ENCODE measurements at places on chromosomes 13 and 19.
A peak's percentile ranks its signal among the peaks of the same experiment; 100 is the strongest.

DNA sequence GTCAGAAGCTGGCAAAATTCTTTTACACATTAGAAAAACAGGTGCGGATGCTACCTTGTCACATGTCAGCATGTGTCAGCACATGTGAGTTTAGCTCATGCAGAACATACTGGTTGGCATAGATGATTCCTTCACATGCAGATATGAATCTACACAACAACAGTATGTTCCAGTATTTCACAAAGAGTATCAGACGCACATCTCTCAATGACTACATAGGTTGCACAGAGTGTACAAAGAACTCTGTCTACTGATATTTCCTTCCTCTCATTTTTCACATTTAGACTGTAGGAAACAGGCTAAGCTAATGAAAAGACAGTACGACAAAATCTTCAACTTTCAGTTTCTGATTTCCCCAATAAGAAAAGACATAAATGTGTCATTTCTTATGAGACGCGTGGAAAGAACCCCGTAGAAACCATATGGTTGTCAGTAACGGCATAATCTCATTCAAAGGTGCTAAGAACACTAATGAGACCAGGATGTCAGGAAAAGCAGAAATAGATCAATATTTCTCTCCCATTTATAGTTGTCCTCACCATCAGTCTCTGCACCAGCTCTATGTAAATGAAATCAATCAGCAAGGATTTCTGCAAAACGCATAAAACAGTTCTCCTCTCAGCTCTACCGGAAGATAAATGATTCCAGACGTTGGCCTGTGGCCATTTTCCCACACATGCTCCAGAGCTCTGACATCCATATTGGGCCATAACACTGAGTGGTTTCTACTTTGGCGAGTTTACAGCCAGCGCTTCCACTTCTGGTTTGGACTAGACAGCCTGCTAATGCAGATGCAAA lies 81.2 kb downstream of the STARD13 start:
- DNase-seq = no peak
- no peaks in the 10 kb centered on the region for H3K36me3 ChIP-seq
- H3K4me3 ChIP-seq = no peak overlapping the region
- H3K27me3 ChIP-seq = no peaks in the 10 kb centered on the region
- H3K27ac ChIP-seq = no peak overlapping the region

DNA sequence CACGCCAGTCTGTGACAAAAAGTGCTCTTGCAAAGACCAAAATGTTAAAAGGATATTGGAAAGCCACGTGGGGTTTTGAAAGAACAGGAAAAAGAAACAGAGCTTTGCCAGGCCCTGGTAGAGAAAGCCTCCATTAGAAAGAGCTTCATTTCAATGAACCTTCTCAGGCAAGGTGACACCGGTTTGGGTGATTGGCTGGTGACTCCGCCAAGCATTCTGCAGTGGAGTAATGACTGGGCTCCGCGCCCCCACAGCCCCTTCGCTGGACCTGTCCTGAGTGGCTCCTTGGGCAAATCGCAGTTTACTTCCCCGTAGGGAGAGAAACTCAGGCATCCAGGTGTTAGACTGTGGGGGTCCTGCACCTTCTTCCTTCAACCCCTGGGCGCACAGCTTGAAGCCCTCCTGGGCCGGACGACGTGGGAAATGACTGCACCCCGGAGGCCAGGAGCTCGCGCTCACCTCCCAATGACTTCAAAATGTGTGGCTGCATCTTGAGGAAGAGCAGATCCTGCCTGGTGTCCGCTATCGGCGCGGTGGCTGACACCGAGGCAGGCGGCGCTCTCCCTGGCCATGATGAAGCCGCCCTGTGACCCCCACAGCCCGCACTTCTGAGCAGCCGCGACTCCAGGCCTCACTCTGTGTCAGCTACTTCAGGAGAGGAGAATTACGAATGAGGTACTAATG lies 444.6 kb upstream of the SGCG start:
- peak; percentile 44 for DNase-seq
- H3K36me3 ChIP-seq = no peaks in the 10 kb centered on the region

DNA sequence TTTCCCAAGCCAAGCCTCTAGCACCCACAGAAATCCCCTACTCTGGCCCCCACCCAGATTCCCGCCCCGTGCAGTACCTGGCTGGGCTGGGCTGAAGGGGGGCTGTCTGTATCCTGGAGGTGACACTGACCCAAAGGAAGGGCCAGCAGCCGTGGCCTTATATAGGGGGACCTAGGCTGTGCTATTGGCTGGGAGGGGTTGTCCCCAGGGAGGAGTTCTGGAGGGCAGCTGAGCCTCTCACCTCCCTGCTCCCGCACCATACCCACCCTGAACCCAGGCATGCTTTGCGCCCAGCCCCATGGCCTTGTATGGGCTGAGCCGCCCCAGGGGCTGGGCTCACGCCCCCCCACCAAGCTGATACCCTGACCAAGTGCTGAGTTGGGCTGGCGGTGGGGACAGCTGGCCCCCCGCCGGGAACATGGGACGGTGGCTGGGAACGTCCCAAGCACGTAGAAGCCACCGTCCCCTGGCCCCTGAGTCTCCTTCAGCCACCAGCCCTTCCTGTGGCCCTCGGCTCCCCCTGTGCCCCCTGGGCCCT lies at the start of gene CKM:
Gene CKM, minus strand, starts transcription at position 132 of the 538 bp plus-strand sequence. CDS start 3,162 bp downstream, outside the sequence.
- no peaks in the 10 kb centered on the region for H3K4me1 ChIP-seq
- H3K27me3 ChIP-seq = no peaks in the 10 kb centered on the region
- H3K36me3 ChIP-seq = no peaks in the 10 kb centered on the region
- no peak for DNase-seq
- no peak within 1 kb of the TSS for H3K27ac ChIP-seq

DNA sequence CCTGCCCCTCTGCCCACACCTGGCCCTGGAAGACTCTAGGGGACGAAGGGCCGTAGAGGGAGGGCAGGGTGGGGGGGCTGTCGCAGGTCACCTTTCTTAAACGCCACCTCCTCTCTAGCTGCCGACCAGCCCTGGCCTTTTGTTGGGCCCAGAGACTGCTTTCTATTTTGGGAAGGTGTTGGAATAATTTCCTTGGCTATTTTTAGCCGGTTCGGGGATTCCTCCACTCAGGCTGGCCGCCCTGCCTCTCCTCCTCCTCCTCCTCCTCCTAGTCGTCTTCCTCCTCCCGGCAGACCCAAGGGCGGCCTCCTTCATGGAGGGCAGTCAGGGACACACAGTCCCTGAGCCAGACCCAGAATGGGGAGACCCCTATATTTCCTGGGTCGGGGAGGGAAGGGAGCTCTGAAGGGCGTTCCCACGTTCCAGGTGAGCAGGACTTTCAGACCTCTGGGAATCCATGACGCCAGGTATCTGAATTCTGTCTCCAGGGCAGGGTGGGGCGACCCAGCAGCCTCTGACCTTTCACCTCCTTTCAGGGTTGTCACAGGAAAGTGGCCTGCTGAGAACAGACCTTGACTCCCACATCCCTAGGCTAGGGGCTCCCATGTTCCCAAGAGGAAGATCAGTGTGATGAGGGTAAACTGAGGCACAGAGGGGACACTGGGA lies 19.9 kb downstream of the GADD45B start:
- H3K27ac ChIP-seq = no peak overlapping the region
- peaks cover under 1% of the 10 kb centered on the region for H3K27me3 ChIP-seq
- H3K4me3 ChIP-seq = peak overlapping the region; percentile 24
- H3K4me1 ChIP-seq = peaks cover 2% of the 10 kb centered on the region
- no peaks in the 10 kb centered on the region for H3K36me3 ChIP-seq
- DNase-seq = no peak

DNA sequence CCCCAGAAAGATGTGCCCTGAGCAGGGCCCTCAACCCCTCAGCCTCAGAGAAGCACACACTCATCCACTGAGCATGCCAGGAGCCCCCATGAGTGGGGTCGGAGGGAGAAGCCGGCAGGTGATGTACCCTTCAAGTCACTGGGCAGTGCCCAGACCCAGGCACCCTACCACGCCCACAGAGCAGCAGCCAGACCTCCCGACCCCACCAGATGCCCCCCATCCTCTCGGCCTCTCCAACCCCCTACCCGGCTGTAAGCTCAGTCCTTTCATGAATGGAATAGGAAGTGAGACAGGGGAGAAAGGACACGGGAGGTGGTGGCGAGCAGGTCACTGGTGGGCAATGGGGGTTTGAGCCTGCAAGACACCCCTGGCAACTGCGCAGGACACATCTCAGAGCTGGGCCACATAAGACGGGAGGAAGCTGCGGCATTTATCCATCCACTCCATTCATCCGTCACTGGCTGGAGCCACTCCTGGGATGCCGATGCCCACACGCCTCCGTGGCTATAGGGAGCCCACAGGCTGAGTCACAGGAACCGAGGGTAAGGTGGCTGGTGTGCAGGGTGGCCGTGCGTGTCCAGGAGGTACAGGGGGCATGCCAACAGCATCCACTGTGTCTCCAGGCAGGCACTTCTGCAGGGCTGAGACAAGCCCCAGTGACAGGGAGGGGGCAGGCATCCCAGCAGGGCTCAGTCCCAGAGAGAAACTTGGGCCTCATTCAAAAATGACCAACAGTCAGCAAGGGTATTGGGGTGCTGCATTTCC lies 23.8 kb upstream of the VSTM2B start:
- H3K27me3 ChIP-seq = no peaks in the 10 kb centered on the region
- DNase-seq = no peak
- H3K36me3 ChIP-seq = no peaks in the 10 kb centered on the region
- no peak overlapping the region for H3K27ac ChIP-seq
- no peak overlapping the region for H3K4me3 ChIP-seq

GRCh38 chr13:103812971-103813370 lies 746.8 kb upstream of the SLC10A2 start:
- H3K4me1 ChIP-seq = no peaks in the 10 kb centered on the region
- no peak for DNase-seq
- no peaks in the 10 kb centered on the region for H3K27me3 ChIP-seq
- no peak overlapping the region for H3K27ac ChIP-seq
- H3K36me3 ChIP-seq = peaks cover 6% of the 10 kb centered on the region

DNA sequence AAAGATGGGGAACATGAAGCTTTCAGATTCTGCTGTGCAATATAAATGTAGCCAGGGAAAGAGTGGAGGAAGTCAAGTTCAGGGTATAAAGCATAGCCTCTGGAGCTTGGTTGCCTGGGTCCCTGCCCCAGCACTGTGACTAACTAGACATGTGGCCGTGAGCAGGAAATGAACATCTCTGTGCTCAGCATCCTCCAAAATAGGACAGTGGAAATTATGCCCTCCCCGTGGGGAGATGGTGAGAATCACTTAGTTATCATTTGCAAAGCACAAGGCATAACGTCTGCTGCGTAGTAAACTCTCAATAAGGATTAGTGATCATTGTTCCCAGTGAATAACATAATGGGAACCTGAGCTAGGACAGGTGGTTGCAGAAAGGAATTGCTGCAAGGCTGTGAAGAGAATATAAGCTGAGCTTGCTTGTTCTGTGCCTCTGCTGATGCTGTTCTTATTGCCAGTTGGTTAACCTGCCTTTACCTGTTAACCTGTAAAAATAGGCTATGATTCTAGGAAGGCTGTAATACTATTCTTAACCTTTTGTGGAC lies 441.0 kb downstream of the COG6 start:
- DNase-seq = no peak
- H3K27me3 ChIP-seq = no peaks in the 10 kb centered on the region
- H3K4me3 ChIP-seq = no peak overlapping the region
- no peak overlapping the region for H3K27ac ChIP-seq
- H3K36me3 ChIP-seq = peaks cover 7% of the 10 kb centered on the region

GRCh38 chr13:103833294-103833852 lies 767.2 kb upstream of the SLC10A2 start:
- no peaks in the 10 kb centered on the region for H3K4me1 ChIP-seq
- H3K27me3 ChIP-seq = no peaks in the 10 kb centered on the region
- H3K27ac ChIP-seq = no peak overlapping the region
- DNase-seq = no peak

GRCh38 chr13:26376430-26376829 lies 122.5 kb downstream of the CDK8 start:
- no peaks in the 10 kb centered on the region for H3K4me1 ChIP-seq
- H3K36me3 ChIP-seq = no peaks in the 10 kb centered on the region
- no peaks in the 10 kb centered on the region for H3K27me3 ChIP-seq
- H3K4me3 ChIP-seq = no peak overlapping the region

DNA sequence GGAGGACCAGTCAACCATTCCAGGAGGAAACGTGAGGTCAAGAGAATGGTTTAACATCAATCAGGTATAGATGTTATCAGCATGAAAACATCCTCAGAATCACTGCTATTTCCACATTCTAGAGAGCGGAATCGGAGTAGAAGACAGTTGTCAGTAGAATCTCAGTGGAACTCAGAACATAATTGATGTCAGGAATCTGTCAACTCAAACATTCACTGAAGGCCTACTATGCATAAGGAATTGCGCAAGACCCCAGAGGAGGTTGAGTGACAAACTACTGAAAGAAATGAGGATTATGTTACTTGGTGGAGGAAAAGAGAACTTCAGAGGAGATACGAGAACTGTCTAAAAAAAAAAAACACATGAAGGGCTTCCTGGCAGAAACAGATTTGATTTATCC lies 97.8 kb downstream of the LHFPL6 start:
- no peak for DNase-seq
- H3K4me3 ChIP-seq = no peak overlapping the region
- no peak overlapping the region for H3K27ac ChIP-seq
- H3K4me1 ChIP-seq = peaks cover 8% of the 10 kb centered on the region

DNA sequence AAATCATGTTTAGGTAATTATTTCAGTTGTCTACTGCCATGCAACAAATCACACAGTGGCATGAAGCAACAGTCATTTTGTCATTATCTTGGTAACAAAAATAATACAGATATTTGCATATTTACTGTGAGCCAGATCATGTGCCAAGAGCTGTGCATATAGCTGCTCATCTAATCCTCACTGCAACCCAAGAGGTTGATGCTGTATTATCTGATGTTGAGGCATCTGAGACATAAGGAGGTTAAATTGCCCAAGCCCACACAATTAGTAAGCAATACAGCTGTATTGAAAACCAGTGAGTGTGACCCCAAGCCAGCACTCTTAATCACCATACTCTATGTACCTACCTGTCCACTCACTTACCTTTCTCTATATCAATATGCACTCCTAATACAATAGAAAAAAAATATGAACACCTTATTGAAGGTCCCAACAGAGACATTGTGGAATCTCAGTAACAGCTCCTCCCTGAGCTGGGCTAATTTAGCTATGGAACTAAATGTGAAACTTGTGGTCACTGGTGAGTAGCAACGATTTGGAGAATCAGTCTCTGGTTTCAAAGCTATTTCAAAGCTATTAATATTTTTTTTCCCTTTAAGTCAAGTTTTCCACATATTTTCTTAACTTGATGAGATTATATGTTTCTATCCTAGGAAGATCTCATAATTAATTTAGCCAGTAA lies 185.2 kb downstream of the KLF12 start:
- no peak for DNase-seq
- H3K4me3 ChIP-seq = no peak overlapping the region
- no peaks in the 10 kb centered on the region for H3K4me1 ChIP-seq
- no peaks in the 10 kb centered on the region for H3K27me3 ChIP-seq

- peaks cover 11% of the 10 kb centered on the region for H3K36me3 ChIP-seq
- no peaks in the 10 kb centered on the region for H3K27me3 ChIP-seq
- no peak overlapping the region for H3K27ac ChIP-seq
- DNase-seq = no peak
Measured at GRCh38 chr19:10882108-10882457, 10.7 kb downstream of the CARM1 start.

GRCh38 chr19:4851551-4852290 lies 15.7 kb downstream of the PLIN3 start:
- no peaks in the 10 kb centered on the region for H3K27me3 ChIP-seq
- H3K27ac ChIP-seq = no peak overlapping the region
- H3K4me1 ChIP-seq = no peaks in the 10 kb centered on the region
- H3K4me3 ChIP-seq = no peak overlapping the region

GRCh38 chr13:48849515-48849914 lies 126.2 kb upstream of the FNDC3A start:
- no peak for DNase-seq
- H3K27ac ChIP-seq = no peak overlapping the region
- H3K27me3 ChIP-seq = no peaks in the 10 kb centered on the region
- H3K36me3 ChIP-seq = no peaks in the 10 kb centered on the region

Measured in H9 (cell line).